ENCODE measurements at places on chromosomes 3 and 15. TPM values are rescaled to one million over a fixed set of nuclear protein-coding genes. Genes with fewer than 3 reads are reported as not detected.

GRCh38 chr3:195555110-195555509, 12.0 kb upstream of the PPP1R2 start:
- DNase-seq, result no peak

GOLGA6L7 gene
- total RNA-seq, result not detected

STOML1 gene
- total RNA-seq, result 14.6 TPM

DNA sequence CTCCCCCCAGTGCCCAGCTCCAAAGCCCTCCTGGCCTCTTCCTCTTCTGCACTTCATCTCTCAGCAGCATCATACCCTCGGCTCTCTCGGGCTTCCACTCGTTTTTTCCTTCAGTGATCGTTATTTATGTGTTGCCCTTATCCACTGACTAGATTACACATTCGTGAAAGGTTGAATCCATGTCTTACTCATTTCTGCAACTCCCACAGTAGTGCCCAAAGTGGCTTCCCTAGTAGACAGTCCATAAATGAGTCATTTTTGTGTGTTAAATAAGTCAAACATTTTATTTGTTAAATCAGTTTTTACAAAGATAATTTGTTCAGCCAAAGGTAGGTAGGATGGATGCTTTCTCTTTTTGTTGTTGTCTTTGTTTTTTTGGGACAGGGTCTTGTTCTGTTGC, 87.4 kb downstream of the CRTC3 start:
- no peak for DNase-seq

- no peak for DNase-seq
Observed at GRCh38 chr3:177493091-177493490, 295.8 kb upstream of the TBL1XR1 start.

DNA sequence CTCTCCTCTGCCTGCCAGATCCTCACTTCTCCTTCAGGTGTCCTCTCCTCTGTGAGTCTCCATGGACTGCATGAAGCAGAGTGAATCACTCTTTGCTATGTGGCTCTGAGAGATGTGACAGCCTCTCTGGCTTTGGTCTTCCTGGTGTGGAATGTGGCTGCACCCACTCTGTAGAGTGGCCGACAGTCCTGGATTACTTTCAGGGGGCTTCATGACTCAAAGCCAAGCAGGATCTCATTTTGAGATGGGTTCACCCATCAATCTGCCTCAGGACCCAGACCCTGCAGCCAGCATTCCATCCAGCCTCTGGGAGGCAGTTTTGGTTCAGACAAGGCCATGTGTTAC, 221.9 kb upstream of the LYSMD4 start:
- no peak for DNase-seq

DNA sequence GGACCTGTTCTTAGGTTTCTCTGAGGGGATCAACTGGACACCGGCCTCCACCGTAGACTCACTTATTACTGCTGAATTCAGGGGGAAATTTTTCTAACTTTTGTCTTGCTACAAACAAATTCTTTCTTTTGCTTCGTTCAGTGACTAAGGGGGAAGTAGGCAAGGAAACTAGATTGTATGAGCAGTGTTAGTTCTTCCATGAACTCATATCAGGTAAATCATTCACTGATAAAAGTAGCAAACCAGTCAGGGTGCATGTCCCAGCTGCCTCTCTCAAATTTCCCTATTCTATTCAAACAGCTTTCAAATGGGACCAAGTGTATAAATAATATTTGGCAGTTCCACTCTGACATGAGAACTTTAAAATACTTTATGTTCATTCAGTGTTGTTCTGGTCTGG, 7.3 kb upstream of the CCDC13 start:
- DNase-seq, result no peak

GRCh38 chr15:68528626-68529290, 50.0 kb upstream of the CORO2B start:
- DNase-seq, result peak; percentile 36

GRCh38 chr15:51090753-51091152, 4.0 kb downstream of the TNFAIP8L3 start:
- DNase-seq, result no peak

DNA sequence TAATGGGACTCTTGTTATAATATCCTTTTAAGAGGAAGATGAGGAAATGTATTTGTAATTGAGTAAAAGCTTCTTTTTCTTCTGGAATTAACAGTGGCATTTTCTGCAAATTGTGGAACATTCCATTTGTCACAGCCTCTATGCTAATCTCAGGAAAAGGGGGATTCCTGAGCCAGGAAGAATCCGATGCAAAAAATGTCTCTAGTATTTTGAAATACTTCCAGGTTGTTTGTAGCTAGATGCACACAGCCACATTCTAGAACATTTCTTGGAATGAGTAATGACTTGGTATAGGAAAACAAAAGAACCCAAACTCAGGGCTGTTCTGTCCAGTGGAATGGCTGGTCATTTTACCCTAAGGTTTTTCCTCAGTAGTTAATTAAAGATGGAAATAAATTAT, 98.5 kb upstream of the SLC2A2 start:
- no peak for DNase-seq

GRCh38 chr3:47227678-47228077, 54.9 kb downstream of the KIF9 start:
- DNase-seq, result no peak

DNA sequence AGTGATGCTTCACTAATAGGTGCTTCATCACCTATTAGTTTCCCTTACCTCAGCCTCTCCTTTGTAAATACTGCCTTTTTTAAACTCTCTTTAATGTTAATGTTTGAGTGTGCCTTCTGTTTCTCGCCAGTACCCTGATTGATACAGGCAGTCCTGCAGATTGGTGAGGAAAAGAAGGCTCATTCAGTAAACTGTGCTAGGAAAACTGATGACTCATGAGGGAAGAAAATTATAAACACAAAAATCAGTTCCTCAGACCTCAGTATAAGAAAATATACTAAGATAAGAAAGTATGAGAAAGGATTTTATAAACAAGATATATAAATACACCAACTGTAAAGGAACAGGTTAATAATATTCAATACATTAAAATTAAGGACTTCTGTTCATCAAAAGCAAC, 54.8 kb upstream of the OXTR start:
- no peak for DNase-seq

DNA sequence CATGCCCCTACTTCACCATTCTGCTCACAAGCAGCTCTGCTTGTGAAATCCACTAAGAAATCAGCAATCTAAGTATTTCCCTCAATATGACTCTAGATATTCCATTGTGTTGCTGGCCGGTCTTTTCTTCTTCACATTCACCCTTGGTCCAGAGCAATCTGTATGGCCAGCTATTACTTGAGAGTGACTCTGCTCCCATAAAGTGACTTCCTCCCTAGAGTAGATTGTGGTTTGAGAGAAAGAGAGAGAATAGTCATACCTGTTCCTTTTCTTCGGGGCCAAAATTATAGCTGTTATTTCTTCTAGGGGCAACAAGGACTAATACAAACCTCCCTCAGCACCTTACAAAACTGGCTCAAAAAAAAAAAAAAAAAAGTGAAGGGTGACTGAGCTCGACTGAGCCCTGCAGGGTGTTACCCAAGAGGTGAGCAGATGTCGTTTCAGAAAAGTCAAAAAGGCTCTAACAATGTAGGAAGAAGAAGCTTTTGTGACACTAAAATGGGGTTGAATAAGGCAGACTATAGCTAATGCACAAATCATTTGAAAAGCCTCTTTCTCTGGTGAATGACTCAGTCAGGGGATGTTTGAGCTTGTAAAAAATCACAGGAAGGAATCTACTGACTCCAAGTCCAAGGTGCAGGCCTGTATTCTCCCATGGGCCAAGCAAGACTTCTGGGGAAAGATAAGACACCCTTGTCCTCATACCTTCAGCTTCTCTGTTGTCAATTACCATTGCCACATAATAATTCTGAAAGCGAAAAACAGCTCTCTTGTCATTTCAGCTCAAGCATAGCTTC, 161.0 kb upstream of the SLC24A5 start:
- DNase-seq, result no peak

CIDEC gene
- total RNA-seq, result not detected

CHRNA7 gene
- total RNA-seq, result 0.10 TPM

RMDN3 gene
- 19.3 TPM for total RNA-seq

DNA sequence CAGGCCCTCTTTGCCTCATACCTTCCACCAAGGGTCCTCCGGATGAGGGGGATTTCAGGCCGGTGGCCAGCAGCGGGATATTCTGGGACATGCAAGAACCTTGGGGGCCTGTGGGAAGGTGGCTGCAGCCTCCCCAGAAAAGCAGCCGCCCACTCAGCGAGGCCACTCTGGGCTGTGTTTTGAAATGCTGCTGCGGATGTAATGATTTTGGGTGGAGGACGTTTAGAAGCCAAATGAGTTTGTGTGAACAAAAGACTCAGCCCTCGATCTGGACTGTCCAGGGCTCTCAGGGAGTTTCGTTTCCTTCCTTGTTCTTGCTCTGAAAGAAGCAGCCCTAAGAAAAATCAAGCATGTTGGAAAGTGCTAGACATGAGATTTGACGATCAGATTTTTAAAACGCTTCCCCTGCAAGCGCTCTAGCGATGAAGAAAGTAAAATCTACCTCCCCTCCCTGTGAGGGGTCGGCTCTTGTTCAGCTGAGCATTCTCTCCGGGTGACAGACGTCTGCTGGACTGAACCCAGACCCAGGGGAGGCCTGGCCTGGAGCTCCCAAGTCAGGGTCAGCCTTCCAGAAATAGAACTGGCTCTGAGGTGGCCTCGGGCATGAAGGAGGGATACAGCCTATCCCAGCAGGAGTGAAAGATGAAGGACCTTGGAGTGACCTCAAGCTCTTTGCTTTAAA, 12.9 kb downstream of the HEG1 start:
- DNase-seq, result no peak

DNA sequence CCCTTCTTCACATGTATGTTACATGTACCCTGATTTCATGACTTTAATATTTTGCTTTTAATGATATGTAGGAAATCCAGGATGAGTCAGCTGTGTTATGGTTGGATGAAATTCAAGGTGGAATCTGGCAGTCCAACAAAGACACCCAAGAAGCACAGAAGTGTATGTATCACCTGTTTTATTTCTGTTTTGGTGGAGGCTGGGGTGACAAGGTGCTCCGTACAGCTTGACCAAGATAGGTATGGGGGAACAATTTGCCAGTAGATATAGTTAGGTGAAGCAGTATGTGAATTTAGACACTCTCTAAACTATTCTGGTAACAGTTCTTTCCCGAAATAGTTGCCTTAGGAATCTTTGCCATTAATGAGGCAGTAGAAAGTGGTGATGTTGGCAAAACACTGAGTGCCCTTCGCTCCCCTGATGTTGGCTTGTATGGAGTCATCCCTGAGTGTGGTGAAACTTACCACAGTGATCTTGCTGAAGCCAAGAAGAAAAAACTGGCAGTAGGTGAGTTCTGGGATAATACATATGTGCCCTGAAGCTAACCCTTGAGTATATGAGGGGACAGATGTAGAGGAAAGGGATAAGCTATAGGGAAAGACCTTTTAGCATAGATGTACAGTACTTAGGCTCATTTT, 63.7 kb upstream of the CRTC3 start:
- DNase-seq, result peak; percentile 24

DNA sequence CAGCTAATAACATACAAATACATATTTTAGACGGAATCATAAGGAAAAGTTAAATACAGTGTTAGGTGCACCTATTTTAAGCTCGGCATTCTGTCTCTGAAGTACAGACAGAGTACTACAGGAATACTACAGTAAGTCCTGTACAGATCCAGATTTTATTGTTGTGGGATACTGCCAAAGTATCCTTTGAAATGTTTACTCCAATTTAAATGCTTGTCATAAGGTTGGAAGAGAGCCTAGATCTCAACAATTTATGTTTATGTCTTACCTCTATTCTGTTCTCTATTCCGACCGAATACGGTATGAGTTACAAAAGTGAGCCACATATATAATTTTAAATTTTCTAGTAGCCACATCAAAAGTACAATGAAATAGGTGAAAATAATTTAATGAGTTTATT, 25.3 kb downstream of the PLD1 start:
- DNase-seq, result no peak

CHDH gene
- 0.55 TPM for total RNA-seq

IL5RA gene
- not detected for total RNA-seq

SPESP1 gene
- total RNA-seq, result not detected

- DNase-seq, result no peak
Observed at GRCh38 chr3:156525808-156526207, 29.1 kb downstream of the SSR3 start.

DNA sequence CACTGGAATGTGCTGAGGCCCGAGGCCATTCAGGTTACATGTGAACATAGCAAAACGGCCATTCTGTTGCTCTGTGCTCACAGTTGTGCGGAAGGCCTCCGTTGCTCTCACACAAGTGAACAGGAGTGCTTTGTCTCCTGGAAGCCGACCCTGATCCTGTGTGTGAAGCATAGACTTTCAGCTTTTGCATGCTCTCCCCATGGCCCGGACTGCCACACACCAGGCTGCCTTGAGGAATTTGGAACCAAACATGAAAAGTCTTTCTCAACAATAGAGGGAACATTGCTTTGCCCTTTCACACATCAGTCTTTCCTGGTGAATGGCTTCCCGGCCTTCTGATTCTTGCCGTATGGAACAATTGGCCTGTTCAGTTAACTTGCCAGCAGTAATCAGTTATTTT, 154.8 kb upstream of the LRIG1 start:
- DNase-seq, result no peak

- DNase-seq, result no peak
Observed at GRCh38 chr15:32861761-32862160, 144.0 kb downstream of the GREM1 start.

DNA sequence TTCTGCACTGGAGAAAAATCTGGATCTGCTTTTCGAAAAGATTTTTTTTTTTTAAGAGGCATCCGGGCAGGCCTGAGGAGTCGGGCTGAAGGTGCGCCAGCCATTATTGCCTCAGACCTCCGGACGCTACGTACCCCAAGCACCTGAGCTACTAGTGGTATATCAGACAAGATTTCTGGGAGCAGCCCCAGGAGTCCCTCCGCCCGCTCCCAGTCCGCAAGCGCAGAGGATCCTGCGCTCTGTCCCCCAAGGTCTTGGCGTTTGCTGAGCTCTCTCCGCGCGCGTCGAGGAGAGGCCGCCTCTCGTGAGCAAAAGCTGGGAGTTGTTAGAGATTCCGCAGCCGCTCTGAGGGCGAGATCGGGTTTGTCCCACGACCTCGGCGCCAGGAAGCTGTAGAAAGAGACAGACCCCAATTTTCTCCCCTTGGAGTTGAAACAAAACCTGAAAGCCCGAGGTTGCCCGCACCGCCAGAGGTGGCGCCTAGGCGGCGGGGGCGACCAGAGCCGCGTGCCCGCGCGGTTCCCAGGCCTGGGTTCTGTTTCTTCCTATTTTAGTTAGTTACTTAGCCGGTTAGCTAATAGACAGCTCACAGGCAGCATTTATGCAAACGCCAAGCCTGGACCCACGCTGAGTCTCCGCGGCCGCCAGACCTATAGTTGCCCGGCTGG, 72.5 kb upstream of the POLG start:
- DNase-seq, result no peak

FEM1B gene
- 26.9 TPM for total RNA-seq

- no peak for DNase-seq
Observed at GRCh38 chr15:47095833-47096232, 621.5 kb upstream of the SEMA6D start.

DNA sequence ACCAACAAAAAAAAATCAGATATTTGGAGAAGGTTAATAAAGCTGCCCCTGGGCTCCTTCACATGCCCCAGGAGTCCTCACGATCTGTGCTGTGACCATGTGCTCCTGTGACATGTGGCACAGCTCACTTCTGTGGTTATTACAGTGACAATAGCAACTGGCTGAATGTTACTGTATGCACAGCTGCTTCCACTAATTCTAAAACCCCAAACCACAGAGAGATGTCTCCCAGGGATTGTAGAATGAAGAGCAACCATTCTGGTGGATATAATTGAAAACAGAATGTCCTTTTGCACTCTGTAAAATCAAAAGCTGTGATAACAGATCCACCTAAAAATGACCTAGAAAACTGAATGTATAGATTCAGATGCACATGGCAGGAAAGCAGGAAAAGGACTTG, 489.2 kb upstream of the CNTN4 start:
- no peak for DNase-seq

Data from A172 (cell line).